Activated T-cell treated with anti-CD3 and anti-CD28 coated beads for 1 hour (primary cell): ENCODE measurements at places on chromosomes 3 and 15.

DNA sequence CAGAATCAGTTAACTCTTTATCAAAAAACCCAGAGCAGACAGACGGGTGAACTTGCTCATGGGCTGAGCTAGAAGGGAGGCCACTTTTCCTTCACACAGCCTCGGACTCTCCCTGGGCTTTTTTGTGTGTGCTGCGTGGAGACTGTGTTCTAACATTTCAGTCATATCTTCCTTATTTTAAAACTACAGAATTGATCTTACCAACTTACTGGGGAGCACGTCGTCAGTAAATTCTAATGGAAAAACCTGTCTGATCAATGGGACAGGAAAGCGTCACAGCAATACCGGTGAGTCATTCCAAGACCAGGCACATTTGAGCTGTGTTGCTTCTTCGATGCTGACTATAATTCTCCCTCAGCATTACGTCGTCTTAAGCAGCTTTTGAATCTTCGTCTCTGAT is 145.1 kb downstream of the LPP start:
- no peak for DNase-seq

GRCh38 chr15:92631721-92632120 is 23.9 kb downstream of the FAM174B start:
- DNase-seq: no peak

DNA sequence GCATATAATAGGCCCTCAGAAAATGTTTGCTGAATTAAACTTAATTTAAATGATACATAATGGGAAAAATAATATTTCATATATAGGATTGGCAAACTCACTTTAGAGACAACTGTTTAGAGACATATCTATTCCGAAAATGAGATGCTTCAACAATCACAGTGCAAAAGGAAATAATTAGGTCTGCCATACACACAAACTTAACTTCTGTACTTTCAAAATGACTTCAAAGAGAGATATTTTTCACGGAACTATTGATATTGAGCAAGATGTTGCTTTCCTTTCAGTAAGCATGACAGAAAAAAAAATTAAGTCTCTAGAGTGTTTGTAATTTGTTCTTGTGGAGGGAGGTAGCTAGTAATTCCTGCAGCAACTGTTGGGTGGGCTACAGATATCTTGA is 769.5 kb downstream of the TUSC7 start:
- no peak for DNase-seq

- DNase-seq: no peak
These were observed 656.0 kb upstream of the SGO1 start for GRCh38 chr3:20842002-20842401.

GRCh38 chr15:57697588-57697987 is 8.9 kb upstream of the POLR2M start:
- no peak for DNase-seq

DNA sequence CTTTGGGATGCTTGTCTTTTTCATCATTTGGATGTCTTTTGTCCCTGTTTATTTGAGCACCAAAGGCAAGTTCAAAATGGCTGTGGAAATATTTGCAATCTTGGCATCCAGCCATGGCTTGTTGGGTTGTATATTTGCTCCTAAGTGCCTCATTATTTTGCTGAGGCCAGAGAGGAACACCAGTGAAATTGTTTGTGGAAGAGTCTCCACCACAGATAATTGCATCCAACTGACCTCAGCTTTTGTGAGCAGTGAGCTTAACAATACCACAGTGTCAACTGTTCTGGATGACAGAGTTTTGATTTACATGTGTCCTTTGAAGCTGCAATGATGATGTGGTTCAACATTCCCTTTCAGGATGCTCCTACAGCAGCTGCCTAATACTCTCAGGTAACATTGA is 83.0 kb upstream of the KCNAB1 start:
- no peak for DNase-seq

- DNase-seq: no peak
These were observed 43.3 kb downstream of the ADPGK start for GRCh38 chr15:72740219-72740618.
